NCI-H2029 (cell line): ENCODE measurements at places on chromosomes 5 and 9.

DNA sequence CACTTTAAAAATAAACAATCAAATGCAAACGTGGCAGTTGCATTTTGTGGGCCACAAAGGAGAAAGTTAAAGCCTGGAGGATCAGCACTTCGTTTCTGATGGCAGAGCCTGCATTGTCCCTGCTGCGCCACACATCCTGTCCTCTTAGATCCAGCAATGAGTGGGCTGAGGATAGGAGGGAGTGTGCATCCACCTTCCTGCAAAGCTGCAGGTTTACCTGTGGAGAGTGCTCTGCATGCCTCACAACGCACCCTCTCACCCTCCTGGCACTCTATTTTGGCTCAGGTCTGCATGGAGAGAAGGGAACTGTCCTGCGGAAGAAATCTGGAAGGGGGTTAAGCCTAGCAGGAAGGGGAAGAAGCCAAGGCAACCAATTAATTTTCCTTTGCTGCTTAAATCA lies 212.2 kb upstream of the SLC24A2 start:
- no peak for DNase-seq

- no peak for DNase-seq
Measured at GRCh38 chr9:114497236-114497635, 8.0 kb downstream of the WHRN start.

DNA sequence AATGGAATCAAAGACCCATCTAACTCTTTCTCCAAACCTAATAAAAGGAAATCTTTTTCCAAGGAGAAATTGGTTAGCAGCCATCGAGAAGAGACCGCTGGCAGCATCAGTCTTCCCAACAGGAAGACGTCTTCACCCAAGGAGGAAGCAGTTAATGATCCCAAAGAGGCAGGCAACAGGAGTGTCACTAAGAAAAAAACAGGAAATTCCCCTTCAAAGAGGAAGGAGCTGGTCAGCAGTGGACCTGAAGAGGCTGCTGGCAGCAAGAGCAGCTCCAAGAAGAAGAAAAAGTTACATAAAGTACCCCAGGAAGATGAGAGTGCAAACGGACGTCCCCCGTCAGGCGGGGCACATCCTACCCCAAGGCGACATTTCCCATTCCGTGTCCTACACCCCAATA lies 143.7 kb downstream of the ELAVL2 start:
- no peak for DNase-seq

DNA sequence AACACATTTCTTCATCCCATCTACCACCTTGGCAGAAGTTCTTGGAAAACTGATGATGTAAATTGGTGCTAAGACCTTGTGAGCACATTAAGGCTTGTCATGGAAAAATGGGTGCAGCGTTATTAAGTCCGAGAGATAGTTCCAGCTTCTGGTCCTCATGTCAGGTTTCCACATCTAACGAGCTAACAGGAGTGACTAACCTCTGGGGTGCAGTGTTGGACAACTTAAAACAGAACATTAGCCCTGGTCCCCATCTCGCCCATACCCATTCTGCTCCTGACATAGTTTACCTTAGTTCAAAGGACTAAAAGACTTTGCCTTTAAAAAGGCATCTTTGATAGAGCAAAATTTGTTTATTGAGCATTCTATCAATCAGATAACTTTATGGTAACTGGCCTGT lies 128.0 kb downstream of the SLC1A3 start:
- no peak for DNase-seq

DNA sequence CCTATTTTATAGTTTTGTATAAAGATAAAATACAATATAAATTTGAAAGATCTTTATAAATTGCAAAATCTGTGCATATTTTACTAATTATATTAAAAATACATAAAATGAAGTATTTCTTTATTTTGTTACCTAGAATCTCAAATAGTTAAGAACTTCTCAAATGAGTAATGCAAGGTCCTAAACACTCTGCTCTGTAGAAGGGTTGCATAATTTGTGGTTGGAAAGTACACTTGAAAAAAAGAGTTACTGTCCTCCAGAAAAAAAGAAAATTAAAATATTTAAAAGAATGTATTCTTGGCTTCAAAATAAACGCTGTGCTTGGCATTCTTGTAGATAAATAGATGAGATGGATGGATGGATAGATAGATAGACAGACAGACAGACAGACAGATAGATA lies 428.8 kb upstream of the CDH6 start:
- no peak for DNase-seq
